Renal cortex interstitium (tissue), 15 donors: ENCODE measurements at places on chromosomes 2 and 18.

DNA sequence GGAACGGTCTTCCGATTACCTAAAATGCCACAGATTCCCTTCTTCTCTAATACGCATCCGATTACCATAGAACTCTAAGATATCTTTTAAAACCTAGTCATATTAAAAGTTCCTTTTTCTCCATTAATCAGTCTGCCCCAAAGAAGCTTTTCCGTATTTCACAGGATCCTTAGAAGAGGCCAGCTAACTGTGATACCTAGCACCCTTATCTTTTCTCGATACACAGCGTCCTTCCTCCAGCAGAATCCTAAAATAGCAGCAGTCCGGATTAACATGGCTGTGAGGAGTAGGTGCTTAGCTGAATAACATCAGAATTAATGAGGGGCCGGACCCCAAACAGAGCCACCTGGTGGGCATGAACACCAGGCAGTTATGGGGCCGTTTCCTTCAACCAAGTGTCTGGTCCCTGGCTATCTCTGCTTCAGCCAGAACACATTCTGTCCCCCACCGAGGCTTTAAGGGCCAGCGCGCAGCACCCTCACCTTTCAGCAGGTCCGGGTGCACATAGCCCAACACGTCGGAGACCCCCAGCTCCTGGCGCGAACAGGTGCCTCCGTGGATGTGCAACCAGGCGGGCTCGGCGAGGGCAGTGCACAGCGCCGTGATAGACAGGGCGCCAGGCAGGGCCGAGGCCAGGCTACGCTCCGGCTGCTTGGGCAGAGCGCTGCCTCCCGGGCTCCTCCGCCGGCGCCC lies 995 bp downstream of the TMEM127 start:
- DNase-seq, result no peak

GRCh38 chr2:102025016-102025501 lies 33.3 kb downstream of the IL1R2 start:
- DNase-seq, result no peak

- no peak for DNase-seq
Observed at GRCh38 chr18:12929477-12930083, 18.2 kb upstream of the SEH1L start.

GRCh38 chr2:152175012-152175367 lies 573 bp downstream of the STAM2 start:
- no peak for DNase-seq

- no peak for DNase-seq
Observed at GRCh38 chr2:231245249-231246094, 47.0 kb downstream of the ARMC9 start.

DNA sequence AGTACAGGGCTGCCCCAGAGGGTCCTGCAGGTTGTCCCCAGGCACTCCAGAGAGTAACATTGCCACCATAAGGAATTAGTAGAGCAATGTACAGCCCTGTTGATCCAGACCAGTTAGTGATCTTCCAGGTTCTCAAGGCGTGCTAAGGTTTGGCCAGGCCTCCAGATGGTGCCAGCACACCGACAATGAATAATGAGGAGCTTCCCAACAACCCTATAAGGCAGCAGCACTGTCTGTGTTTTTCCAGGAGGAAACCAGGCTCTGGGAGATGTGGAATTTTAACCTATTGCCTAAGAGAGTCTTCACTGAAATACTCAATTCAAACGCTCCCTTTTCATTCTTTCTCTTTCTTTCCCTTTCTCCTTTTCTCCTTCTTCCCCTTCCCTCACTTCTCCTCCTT lies 122.1 kb downstream of the MGAT5 start:
- DNase-seq, result no peak

DNA sequence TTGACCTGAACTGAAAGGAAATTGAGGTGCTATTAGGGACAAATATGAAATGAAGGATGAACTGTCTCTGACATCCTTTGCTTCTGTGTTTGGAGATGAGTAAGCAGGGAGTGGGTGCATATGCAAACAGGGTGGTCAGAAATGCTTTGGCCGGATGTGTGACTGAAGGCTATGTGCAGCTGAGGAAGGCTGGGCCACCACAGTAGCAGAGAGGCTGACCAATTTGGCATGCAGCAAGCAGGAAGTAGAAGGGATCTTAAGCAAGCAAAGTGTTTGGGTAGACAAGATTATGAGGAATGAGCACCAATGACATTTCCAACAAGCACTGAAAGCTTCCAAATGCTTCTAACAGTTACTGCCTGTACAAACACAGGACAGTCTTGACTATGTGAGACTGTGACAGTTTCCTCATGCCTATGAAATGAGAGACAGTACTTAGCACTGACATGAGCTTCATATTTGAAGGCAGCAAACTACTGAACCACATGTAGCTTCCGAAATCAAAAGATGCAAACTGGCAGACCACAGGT lies 3.3 kb upstream of the ACTR3 start:
- no peak for DNase-seq
